CD8-positive, alpha-beta T cell (primary cell): ENCODE measurements at places on chromosomes 4 and X.

DNA sequence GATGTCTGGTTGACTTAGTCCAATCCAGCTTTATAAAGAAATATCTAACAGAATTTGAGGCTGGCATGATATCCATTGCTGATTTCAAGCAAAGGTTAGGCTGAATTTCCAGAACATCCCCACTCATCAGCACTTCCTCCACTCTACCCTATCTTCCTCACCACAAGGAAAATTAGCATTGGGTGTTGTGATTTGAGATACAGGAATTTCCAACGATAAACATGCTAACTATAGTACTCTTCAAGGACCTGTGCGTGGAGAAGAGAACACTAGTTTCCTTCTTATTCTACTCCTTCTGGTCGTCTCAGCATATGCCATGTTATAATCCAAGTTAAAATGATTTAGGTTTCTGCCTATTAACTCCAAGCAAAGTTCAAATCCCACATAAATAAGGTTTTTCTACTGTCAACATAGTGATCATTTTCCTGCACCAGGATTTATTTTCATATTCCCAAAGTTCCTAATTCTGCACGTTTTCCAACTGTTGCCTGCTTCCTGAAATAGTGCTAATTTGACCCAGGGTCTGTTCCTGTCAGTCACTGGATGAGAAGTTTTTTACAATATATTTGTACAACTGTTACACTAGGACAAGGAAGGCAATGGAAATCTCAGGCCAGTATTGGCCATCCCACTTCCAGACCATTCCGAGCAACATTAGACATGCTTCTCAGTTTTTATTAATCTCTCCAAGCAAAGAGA, 177.6 kb upstream of the EDNRA start:
- DNase-seq = no peak

GRCh38 chrX:106959901-106960300, 39.7 kb downstream of the CLDN2 start:
- no peak for DNase-seq

- DNase-seq = no peak
Measured at GRCh38 chrX:43510209-43510608, 145.9 kb upstream of the MAOA start.

GRCh38 chr4:166091912-166092510, 219.0 kb downstream of the TLL1 start:
- DNase-seq = no peak

DNA sequence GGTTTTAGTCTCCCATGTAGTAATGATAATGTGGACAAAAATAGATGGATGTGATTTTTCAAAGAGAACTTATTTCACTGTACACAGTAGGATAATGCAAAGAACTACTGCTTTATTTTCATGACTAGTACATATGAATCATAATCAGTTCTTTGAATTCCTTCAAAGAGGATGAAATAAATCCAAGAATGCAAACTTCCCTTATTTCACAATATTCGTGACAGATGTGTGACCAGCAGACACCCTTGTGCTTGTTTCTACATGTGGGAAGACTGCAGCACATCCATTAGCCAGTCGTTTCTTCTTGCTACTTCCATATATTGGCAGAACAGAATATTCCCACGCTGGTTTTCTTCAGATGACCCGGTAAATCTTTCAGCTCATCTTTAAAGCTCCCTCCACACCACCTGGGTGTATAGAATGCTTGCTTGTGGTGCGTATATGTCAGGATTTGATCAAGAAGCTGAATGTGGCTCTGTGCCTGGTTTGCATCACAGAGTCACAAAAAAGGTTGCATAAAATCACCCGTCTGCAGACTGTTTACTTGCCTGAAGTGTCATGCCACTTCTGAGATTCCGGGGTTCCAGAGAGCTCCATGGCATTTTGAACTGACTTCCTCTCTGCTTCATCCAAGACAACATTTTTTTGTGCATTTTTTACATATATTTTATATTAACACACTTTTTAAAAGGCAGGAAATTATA, 47.7 kb upstream of the FAT4 start:
- no peak for DNase-seq

GRCh38 chrX:49704691-49705404, 9.1 kb upstream of the PAGE1 start:
- no peak for DNase-seq

DNA sequence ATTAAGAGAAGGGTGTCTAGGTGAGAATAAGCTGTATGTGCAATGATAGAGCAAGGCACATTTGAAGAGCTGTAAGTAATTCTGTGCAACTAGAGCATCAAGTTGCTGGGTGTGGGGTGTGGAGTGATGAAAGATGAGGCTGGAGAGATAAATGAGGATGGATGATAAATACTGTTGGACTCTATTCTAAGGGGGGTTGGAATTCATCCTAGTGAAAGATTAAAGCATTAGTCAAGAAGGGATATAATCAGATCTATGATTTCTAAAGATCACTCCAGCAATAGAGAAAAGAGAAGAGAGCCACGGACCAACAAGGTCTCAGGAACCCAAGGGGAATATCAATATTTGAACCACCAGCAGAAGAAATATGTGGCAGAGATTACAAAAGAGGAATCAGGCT, 415.0 kb upstream of the RPS6KA3 start:
- no peak for DNase-seq

DNA sequence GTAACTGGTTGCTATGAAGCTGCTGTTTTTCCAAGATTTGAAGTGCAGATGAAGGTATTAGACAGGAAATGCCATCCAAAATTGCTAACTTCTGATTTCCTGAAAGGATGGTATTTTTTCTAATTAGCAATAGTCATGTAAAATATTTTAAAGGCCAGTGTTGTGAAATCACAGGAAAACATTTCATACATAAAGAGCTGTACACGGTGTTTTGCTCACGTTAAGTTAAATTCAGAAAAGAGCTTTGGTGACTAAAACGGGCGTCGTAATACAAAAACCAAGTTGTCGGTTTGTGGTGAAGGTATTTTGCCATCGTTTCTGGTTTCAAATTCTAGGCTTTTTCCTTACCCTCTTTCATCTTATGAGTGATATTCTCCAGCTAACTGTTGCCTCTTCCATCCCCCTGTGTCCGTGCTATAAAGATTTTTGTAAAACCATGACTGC, 39.8 kb downstream of the AFF1 start:
- DNase-seq = no peak

DNA sequence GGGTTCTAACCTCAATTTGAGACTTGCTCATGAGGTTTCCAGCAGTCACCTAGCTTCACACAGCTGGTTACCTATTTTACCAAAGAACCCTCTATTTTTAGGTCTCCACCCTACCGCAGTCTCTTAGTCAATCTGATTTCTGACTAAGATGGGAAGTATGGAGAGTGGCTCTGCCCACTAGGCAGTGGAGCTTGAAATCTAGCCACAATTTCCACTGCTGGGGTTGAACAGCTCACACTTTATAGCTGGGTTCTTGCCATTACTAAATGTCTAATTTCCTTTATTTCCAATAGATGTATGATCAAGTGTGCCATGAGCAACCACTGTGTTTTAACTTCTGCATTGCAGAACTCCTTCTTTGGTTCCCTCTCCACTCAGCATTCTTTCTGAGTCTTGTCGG, 43.1 kb downstream of the GASK1B start:
- DNase-seq = no peak

GRCh38 chrX:3712870-3713224, 602 bp downstream of the PRKX start:
- DNase-seq = no peak

- DNase-seq = peak; percentile 68
Measured at GRCh38 chrX:39814391-39814790, 283.4 kb downstream of the BCOR start.

- no peak for DNase-seq
Measured at GRCh38 chrX:5586726-5587125, 641.9 kb downstream of the NLGN4X start.

DNA sequence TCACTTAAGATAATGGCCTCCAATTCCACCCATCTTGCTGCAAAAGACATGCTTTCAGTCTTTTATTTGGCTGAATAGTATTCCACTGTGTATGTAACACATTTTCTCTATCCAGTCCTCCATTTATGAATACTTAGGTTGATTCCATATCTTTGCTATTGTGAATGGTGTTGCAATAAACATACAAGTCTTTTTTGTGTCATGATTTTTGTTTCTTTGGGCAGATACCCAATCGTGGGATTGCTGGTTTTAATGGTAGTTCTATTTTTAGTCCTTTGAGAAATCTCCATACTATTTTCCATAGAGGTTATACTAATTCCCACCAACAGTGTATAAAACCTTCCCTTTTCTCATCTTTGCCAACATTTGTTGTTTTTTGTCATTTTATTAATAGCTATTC, 180.9 kb downstream of the SMIM20 start:
- DNase-seq = no peak

DNA sequence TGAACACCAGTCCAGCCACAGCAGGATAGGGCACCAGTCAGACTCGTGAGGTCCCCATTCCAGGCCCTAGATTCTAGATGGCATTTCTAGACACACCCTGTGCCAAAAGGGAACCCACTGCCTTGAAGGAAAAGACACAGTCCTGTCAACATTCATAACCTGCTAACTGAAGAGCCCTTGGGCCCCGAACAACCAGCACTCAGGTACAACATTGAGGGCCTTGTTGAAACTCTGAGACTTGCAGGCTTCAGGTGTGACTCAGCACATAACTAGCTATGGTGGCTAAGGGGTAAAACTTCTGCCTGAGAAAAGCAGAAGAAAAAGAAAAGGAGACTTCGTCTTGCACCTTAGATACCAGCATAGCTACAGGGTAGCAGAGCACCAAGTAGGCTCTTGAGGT, 252.9 kb upstream of the GRID2 start:
- no peak for DNase-seq

DNA sequence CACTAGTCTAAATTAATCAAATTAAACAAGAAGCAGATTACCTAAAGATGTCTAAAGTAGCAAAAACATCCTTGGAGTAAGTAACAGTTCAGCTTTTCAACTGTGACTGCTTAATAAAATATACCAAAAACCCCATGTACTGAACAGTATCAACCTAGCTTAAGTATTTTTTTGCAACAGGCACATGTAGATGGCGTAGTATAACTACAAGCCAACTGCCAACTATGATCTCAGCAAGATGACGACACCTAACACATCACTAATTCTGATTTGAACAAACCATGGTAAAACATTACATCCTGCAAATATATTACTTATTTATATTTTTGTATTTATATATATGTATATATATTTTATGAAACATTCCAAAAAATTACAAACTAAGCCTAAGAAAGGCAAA, 24.5 kb downstream of the DHX15 start:
- DNase-seq = no peak

- no peak for DNase-seq
Measured at GRCh38 chrX:39212456-39212855, 411.2 kb downstream of the MID1IP1 start.

DNA sequence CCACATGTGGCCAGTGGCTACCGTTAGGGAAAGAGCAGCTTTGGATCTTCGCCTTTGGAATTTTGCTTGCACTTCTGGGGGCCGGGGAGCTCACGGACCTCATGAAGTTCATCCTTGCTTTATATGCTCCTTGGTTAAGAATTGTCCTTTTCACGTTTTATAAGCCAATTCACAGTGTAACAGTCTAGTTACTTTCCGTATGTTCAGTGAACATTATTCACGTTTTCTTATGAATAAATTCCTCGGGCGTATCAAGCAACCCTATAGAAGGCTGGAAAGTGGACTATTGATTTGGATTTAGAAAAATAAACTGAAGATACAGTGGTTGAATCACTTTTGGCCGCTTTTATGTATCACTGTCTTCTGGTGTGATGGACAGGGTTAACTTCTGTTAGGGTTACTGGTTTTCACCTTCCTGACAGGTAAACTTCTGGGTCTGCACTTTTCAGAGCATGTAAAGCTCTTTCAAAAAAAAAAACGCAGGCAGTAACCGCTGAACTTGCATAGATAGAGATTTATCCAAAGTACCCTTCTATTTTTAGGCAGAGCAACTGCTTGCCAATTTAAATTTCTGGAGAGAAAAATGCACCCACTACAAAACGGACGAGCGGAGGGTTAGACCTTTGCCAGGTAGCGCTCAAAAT, 569 bp upstream of the PDLIM5 start:
- DNase-seq = no peak

GRCh38 chr4:20430259-20430941, 178.7 kb downstream of the SLIT2 start:
- DNase-seq = no peak

GRCh38 chrX:81205551-81205950, 3.6 kb downstream of the SH3BGRL start:
- no peak for DNase-seq

DNA sequence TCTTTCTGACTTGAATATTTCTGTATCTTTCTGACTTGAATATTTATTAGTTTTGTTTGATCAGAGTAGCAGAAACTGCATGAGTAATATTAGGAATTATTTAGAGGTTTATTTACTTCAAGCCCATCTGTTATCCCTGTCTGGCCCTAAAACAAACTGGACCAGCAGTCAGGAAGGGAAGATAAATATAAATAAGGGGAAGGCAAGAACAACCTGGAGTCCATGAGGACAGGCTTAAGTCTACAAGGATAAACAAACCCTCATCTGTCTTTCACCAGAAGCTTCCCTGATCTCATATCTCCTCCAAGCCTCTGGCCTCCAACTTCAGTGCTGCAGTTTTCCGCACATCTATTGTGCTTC, 524.9 kb downstream of the CENPC start:
- DNase-seq = no peak

DNA sequence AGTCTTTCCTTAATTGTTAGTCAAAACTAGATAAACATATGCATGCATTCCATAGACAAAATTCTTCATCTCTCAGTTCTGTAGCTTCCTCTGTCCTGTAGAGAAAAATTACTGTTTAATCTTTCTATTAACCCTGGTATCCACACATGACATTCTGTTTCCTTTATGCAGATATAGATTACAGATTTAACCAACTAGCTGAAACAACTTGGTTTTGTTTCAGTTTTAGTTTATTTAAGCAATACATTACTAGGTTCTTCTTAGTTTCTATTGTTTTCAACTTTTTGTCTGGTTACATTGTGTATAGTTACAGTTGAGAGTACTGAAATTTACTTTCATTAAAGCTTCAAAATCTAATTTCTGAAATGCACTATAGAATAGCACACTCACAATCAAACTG, 933.9 kb upstream of the EPHA5 start:
- no peak for DNase-seq

DNA sequence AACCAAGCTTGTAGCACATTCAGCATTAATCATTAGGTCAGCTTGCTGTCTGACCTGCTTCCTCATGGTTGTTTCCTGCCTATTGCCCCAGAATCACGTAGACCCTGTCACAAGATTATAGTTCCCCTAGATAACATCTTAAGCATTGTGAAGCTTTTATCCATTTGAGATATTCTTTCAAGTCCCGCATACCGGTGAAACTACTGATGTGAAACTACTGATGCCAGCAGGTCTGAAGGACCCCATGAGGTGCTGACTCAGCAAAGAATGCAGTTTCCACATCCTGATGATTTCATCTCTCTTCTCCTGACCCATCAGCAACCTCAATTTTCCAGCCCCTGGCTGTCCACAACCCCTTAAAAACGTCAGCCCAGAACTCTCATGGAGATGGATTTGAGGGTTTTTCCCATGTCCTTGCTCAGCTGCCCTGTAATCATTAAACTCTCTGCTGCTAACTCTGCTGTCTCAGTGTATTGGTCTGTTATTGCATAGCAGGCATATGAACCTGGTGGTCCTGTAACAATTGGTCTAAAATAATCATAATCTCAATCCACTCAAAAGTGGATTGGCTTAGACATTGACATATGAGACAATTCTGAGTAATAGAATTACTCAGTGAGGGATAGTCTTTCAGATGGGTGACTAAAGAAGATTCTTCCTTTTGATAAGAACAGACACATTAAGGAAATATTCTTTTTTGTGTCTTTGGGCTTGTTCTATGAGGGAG, 26.3 kb upstream of the UBA6 start:
- DNase-seq = no peak
